ENCODE measurements at places on chromosomes 13 and 19. TPM values are rescaled to one million over a fixed set of nuclear protein-coding genes. Genes with fewer than 3 reads are reported as not detected.

The CGB8 gene
- 0.54 TPM for total RNA-seq

The SYT5 gene
- total RNA-seq = 0.54 TPM

The SLITRK1 gene
- not detected for total RNA-seq

DNA sequence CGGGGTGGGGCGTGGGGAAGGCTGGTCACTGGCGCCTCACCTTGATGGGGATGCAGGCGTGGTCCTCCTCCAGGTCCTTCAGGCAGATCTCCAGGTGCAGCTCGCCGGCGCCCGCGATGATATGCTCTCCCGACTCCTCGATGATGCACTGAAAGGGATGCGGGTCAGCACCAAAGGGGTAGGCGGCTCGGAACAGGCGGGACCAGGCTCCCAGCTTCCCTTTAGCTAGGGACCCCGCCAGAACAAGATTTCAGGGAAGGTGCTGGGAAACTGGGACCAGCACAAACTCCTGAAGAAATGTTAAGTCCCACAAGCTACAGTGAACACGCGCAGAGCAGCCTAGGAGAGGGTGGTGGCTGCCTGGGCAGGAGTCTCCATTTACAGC lies 6.0 kb downstream of the EEF2 start:
- DNase-seq = no peak

DNA sequence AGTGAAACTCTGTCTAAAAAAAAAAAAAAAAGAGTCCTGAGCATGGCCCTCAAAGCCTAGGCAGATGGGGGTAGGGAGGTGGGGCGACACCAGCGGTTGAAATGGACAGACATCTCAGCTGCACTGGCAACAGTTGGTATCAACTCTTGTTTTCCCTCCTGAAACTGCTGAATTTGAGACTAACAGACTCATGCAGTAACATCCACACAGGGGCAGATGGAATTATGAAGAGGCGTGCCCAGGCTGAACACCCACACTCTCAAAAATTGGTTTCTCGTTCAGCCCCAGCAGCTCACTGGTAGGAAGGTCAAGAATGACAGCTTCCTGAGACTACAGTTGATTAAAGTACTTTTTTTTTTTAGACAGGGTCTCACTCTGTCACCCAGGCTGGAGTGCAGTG lies 24.1 kb downstream of the PBX4 start:
- DNase-seq = no peak

DNA sequence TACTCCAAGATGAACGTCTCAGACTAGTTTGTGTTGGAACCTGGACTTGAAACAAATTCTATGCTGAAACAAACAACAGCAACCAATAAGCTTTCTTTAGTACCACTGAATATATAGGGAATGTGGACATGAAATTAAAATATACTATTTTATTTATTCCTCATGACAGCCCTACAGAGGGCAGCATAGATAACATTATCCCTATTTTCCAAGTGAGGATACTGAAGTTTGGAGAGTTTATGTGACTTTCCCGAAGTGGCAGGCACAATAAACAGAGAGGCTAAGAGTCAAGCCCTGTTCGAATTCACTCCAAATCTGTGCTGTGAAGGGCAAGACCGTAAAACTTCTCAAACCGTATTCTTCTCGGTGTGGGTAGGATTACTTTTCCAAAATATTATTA lies 509.9 kb upstream of the GPC6 start:
- no peak for DNase-seq

- DNase-seq = peak; percentile 30
Observed at GRCh38 chr13:99657848-99658260, 156.6 kb downstream of the TM9SF2 start.

DNA sequence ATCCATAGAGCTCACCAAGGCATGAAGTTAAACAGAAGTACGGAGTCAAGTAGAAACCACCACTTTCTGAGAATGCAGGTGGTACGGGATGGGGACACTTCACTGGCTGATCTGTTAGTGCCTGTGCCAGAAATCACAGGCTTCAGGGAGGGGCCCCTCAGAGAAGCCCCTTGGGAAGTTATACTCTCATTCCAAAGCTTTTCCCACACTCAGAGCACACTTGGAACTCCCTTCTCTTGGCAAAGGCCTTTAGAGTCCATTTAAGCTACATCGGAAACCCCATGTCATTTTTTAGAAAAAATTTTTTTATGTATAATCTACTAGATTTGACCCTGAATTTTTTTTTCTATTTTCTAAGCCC lies 80.7 kb upstream of the WASF3 start:
- DNase-seq = no peak

- DNase-seq = no peak
Observed at GRCh38 chr13:21826214-21827015, 155.5 kb downstream of the FGF9 start.

All from Calu3 (cell line).